ENCODE measurements at places on chromosomes 1 and 21.

DNA sequence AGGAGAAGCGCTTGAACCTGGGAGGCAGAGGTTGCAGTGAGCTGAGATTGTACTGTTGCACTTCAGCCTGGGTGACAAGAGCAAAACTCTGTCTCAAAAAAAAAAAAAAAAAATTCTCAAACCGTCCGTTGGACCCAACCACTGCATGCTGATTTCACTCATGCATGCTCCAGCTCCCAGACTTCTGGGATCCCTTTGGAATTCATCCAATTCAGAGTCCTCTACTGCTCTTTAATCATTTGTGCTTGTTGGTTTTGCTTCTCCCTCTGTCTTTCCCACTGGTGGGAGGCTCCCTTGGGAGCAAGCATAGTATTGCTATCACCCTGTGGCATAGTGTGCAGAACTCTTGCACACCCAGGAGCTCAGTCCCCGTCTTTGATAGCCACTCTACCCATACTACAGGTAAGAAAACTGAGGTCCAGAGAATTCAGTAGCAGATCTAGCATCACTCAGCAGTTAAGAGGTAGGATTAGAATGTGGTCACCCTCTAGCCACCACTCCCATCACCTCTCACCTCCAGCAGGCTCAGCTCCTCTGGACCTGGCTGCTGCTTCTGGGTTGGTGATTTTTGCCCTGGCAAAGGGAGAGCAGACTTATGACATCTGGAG lies 3.1 kb upstream of the LMNA start:
- DNase-seq, result no peak

DNA sequence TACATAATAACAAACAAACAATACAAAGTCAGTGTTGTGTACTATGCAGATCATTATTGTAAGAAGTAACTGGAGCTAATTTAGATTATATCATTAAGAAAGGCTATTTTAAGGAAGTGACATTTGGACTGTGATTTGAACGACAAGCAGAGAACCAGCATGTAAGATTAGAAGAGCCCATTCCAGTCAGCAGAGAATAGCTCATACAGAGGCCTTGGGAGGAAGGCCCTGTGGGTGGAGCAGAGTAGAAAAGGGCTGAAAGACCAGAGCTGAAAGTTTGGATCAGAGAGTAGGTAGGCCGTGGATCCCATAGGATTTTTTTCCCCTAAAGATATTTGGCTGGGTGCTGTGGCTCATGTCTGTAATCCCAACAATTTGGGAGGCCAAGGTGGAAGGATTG lies 190.1 kb downstream of the OMA1 start:
- DNase-seq, result no peak

GRCh38 chr1:32876341-32877210 lies 5.9 kb upstream of the FNDC5 start:
- peak; percentile 75 for DNase-seq

- DNase-seq, result no peak
These were observed 11.2 kb downstream of the TSEN15 start for GRCh38 chr1:184062640-184063286.

GRCh38 chr1:56472860-56473259 lies 106.5 kb downstream of the PLPP3 start:
- no peak for DNase-seq

DNA sequence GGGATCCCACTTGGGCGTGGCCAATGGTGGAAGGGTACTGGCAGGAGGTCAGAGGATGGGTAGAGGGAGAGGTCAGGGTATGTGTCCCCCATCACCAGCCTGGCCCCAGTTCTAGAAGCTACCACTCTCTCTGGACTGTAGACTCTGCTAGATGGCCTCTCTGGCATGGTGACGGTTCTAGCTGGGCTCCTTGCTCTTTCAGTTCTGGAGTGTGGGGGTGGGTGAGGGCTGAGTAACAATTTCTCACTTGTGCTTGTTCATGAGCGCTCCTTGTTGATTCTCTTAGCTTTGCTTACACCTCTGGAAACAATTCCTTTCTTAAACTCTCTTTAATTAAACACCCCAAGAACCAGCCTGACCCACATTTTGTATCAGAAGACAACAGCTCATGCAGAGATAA lies 25.3 kb upstream of the EXOSC10 start:
- no peak for DNase-seq

DNA sequence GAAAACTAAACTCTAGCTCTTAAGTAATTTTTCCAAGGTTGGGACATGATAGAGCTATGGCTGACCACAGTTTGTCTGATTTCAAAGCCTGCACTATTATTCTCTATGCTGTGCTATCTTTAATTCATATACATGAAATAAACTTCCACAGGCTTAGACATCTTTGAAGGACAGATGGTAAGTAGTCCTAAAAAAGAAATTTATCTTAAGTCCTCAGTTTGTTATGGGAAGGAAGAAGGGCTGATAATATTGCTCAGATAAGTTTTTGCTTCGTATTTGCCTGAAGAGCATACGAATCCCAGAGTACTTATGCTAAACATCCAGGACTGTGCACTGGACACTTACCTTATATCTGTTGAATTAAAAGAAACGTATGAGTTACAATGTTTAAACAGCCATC lies 39.6 kb downstream of the VCAM1 start:
- DNase-seq, result no peak

DNA sequence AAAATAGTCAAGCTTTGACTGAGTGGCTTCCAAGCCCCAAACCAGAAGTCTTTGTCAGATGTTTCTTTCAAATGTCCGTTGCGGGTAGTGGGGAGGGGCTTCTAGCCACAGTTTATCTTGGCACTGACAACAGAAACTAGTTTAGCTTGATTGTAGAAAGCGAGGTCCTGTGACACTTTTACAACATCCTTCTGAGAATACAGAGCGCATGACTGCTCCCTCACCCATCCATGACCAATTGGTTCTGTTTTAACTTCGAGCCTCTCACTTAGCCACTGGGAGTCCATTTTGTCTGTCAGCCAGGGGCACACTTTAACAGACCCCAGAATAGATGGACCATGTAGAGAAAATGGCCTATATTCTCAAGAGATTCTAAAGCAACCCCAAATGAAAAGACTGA lies 199.2 kb upstream of the ST6GALNAC5 start:
- DNase-seq, result no peak

- no peak for DNase-seq
These were observed 44.2 kb downstream of the ZC3H11B start for GRCh38 chr1:219568733-219569132.

DNA sequence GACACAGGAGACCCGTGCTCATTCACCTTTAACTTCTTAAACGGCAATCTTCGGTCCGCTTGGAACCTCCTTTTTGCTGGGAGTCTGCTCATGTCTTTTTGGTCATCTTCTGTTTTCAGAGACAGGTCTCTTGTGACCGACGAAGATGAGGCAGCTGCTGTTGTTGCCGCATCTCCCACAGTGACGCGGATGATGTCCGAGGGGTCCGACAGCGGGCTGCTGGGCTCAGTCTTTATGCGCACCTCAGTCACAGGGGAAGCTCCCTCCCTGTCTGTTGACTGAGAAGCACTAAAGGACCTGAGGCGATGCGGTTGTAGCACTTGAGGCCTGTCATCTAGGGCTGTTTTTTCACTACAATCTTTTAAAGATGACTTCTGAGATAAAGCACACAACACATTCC lies 17.6 kb downstream of the ZBTB21 start:
- no peak for DNase-seq

DNA sequence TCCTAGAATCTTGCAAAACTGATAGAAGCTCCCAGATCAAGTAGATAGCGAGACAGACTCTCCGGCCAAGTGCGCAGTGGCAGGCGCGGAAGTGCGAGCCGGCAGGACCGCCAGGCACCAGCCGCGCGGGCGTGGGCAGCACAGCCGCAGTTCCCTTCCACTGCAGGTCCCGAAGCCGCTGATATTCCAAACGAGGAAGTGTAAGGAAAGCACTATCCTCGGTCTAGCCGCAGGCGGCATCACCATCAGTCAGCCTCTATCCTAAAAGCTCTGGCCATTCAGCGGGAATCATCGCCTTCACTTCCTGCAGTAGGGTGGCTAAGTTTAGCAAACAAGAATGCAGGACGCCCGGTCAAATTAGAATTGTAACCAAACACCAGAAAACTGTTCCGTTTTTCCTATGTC lies 710 bp downstream of the GLRX2 start:
- DNase-seq, result peak; percentile 12

GRCh38 chr1:53288002-53288789 lies 39.7 kb downstream of the LRP8 start:
- no peak for DNase-seq

- no peak for DNase-seq
These were observed 81.2 kb upstream of the C1orf174 start for GRCh38 chr1:3981261-3981660.

GRCh38 chr21:15667010-15667409 lies 62.8 kb upstream of the USP25 start:
- DNase-seq, result no peak

GRCh38 chr1:32044234-32044633 lies 28.5 kb upstream of the TMEM39B start:
- no peak for DNase-seq

- DNase-seq, result no peak
These were observed 101.7 kb downstream of the OLFML2B start for GRCh38 chr1:161921990-161922389.

- no peak for DNase-seq
These were observed 15.4 kb downstream of the PPIE start for GRCh38 chr1:39754026-39754570.

DNA sequence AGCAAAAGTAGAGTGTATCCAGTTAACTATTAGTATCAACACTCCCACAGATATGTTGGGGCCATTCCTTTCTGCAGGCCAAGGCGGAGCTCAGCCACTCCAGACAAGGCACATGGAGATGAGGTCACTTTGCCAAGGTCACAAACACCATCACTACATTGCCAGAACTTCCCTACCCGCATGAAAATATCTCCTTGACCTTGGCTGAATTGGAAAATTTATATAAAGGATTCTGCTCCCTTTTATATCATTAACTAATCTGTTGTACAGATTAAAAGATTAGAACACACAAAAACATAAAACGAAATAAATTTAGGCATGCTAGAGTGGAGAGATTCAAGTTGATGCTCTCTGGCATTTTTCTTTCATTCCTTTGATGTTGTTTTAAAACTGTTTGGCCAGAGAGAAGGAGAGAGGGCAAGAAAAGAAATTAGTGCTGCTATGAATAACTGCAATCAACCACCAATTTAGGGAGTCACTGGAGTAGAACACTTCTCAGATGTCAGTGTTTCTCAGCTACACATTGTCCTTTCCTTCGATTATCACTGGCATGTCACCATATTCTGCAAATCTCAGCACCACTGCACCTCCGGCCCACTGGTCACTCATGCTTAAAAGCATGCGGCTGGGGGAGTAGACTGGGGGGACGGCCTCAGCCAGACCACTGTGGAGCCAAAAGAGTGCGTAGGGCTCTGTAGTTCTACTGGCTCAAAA lies 78.7 kb upstream of the ATP1B1 start:
- no peak for DNase-seq

DNA sequence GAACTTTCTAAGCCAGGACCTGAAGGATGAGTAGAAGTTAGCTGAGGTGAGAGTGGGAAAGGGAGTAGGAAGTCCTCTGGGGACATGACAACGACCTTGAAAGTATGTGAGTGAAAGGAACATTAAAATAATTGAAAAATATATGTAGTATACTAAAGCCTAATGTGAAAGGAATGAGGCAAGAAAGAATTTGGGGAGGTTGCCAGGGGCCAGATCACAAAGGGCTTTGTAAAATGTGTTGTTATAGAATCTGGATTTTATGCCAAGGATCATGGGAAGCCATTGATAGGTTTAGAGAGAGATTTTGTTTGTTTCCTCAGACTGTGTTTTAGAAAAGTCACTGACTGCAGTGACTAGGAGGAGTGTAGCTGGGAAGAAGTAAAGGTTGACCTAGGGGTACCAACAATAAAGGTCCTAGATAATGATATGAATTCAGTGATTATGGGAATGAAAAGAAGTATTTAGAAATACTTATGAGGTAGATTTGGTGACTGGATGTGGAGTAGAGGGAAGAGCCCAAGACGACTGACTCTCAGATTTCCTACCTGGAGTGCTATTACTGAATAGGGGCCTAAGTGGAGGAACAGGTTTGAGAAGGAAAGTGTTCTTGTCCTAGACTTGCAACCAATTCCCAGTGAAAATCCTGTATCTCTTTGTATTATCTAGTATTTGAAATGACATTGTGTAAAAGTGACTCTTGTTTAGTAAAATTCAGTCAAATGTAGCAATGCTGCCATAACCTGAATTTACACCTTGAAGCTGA lies 179.8 kb downstream of the PHTF1 start:
- DNase-seq, result no peak

- no peak for DNase-seq
These were observed 57.2 kb upstream of the C1orf185 start for GRCh38 chr1:51044834-51045233.

- DNase-seq, result no peak
These were observed 19.8 kb downstream of the CTNNBIP1 start for GRCh38 chr1:9890224-9890731.

DNA sequence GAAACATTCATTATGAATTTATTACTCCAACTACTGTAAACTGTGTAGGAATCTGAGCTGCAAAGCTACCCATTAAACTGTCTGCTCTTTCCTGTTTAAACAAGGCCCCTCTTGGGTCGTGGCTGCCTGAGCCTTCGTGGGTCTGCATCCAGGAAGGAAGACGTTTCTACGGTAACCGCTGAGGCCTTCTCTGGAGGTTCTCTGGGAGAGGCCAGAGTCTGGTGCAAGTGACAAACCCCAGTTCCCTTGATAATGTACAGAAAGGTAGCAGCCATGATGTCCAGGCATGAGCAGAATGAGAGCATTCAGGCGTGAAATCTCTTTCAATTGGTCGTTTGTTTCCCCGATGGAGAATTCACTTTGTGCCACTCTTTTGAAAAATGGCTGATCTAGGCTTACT lies 350.2 kb downstream of the PLPP3 start:
- no peak for DNase-seq

- peak; percentile 34 for DNase-seq
These were observed 64.8 kb downstream of the DNTTIP2 start for GRCh38 chr1:93814059-93814794.

- DNase-seq, result no peak
These were observed 10.6 kb upstream of the KCND3 start for GRCh38 chr1:112000048-112000447.

DNA sequence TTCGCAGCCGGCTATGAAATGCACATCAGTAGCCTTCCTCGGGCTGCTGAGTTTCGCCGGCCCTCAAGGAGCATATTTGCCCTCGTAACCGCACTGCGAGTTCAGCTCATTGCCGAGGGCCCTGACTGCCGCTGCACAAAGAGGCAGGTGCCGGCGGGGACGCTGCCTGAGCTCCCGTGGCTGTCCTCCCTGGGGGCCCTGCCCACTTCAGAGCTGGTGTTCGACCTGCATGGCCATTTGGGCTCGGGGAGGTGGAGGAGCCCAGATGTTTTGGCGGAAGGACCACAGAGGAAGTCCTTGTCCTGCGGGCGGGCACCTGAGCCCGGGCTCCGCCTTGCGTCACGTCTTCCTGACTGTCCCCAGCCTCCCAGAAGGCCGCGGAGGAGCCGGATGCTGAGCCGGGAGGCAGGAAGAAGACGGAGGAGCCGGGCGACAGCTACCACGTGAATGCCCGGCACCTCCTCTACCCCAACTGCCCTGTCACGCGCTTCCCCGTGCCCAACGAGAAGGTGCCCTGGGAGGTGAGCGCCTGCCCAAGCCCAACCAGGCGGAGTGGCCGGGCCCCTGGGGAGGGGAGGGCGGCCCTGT lies 29.9 kb upstream of the LRRC3 start:
- no peak for DNase-seq

- no peak for DNase-seq
These were observed 762.5 kb upstream of the TPTE start for GRCh38 chr21:9758888-9759287.

- no peak for DNase-seq
These were observed 465.2 kb downstream of the USP25 start for GRCh38 chr21:16194788-16195537.

- peak; percentile 38 for DNase-seq
These were observed 144.2 kb upstream of the KRTAP19-8 start for GRCh38 chr21:31182231-31183140.

GRCh38 chr1:94101613-94102525 lies 19.1 kb downstream of the ABCA4 start:
- DNase-seq, result no peak

Data from stimulated activated CD4-positive, alpha-beta T cell treated with anti-CD3 and anti-CD28 coated beads, Interleukin-2, amount 100 ng/mL, for 48 hours (primary cell).